Esophagus squamous epithelium (tissue), 5 donors: ENCODE measurements at places on chromosomes 2 and 18.

- no peaks in the 10 kb centered on the region for H3K36me3 ChIP-seq
- no peak overlapping the region for H3K27ac ChIP-seq
- no peaks in the 10 kb centered on the region for H3K4me1 ChIP-seq
These were observed 66.6 kb upstream of the ZEB2 start for GRCh38 chr2:144586476-144586875.

GRCh38 chr18:22167471-22168241 lies 1.7 kb upstream of the GATA6 start:
- H3K27me3 ChIP-seq, result peaks cover 59% of the 10 kb centered on the region
- H3K4me1 ChIP-seq, result peaks cover 75% of the 10 kb centered on the region
- H3K36me3 ChIP-seq, result no peaks in the 10 kb centered on the region
- DNase-seq, result no peak
- peak overlapping the region; percentile 61 for H3K4me3 ChIP-seq

DNA sequence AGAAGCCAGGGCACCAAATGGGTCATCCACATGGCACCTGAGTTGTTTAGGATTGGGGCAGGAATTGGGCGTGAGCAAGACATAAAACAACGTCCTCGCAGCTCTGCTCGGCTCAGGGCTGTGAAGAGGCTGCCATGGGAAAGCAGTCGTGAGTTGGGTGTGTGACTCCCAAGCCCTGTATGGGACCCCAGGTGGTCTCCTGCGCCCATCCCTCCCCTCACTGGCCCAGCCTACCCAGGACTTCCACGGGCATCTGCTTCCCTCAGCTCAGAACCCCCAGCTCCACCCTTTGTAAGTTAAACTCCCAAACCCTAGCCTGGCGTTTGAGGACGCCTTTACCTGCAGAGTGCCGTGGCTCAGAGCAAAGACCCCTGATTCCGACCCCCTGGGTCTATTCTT lies 23.2 kb upstream of the HPCAL1 start:
- peaks cover 11% of the 10 kb centered on the region for H3K4me1 ChIP-seq
- H3K36me3 ChIP-seq, result no peaks in the 10 kb centered on the region
- no peak for DNase-seq
- H3K4me3 ChIP-seq, result no peak overlapping the region
- H3K27me3 ChIP-seq, result peaks cover 14% of the 10 kb centered on the region
- H3K27ac ChIP-seq, result no peak overlapping the region

GRCh38 chr2:127901339-127902056 lies 15.7 kb upstream of the AMMECR1L start:
- no peak for DNase-seq
- H3K27me3 ChIP-seq, result no peaks in the 10 kb centered on the region
- no peak overlapping the region for H3K4me3 ChIP-seq
- no peaks in the 10 kb centered on the region for H3K4me1 ChIP-seq
- H3K27ac ChIP-seq, result no peak overlapping the region

DNA sequence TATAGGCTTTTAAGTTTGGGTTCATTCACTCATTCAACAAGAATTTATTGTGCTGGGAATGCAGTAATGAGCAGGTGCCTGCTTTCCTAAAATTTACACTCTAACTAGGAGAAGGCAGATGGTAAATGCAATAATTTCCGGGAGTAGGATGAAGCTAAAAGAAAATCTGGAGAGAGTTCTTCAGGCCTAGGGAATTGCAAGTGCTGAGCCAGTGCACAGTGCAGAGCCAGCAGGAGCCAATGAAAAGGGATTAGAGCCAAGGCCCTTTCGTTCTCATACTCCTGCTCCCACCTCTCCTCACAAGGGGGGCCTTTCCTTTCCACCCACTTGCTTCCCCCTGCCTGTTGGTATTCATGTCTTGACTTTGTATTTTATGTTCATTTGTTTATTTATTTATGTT lies 55.1 kb downstream of the CFAP221 start:
- H3K27me3 ChIP-seq, result no peaks in the 10 kb centered on the region
- H3K36me3 ChIP-seq, result no peaks in the 10 kb centered on the region
- no peak overlapping the region for H3K4me3 ChIP-seq
- no peak overlapping the region for H3K27ac ChIP-seq
- DNase-seq, result no peak
- no peaks in the 10 kb centered on the region for H3K4me1 ChIP-seq

- H3K36me3 ChIP-seq, result no peaks in the 10 kb centered on the region
- H3K27me3 ChIP-seq, result no peaks in the 10 kb centered on the region
- H3K27ac ChIP-seq, result no peak overlapping the region
- no peaks in the 10 kb centered on the region for H3K4me1 ChIP-seq
- no peak for DNase-seq
These were observed 1293.7 kb upstream of the FAM98A start for GRCh38 chr2:34892766-34893165.

- no peak overlapping the region for H3K4me3 ChIP-seq
- H3K36me3 ChIP-seq, result no peaks in the 10 kb centered on the region
- no peaks in the 10 kb centered on the region for H3K27me3 ChIP-seq
- H3K4me1 ChIP-seq, result peaks cover 12% of the 10 kb centered on the region
- H3K27ac ChIP-seq, result no peak overlapping the region
These were observed 153.3 kb upstream of the NDUFV2 start for GRCh38 chr18:8949206-8949605.

DNA sequence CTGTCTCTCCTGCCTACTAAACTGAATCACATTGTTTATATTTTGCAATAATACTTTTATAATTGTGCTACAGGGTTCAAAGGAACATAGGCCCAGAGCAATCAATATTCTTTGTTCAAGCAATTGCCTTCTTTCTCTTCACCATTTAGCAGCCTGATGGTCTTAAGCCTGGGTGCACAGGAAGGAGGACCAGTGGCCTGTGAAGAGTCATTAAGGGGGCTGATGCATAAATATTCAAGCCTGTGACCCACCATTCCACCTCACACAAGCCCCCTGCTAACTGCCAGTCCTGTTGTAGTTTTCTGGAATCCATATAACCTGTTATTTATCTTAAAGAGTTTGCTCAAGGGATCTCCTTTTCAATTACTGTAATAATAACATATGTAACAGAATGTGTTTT lies 56.0 kb downstream of the ABCA12 start:
- H3K4me3 ChIP-seq, result no peak overlapping the region
- H3K36me3 ChIP-seq, result no peaks in the 10 kb centered on the region
- H3K4me1 ChIP-seq, result no peaks in the 10 kb centered on the region

- peaks cover 15% of the 10 kb centered on the region for H3K4me1 ChIP-seq
- DNase-seq, result no peak
- no peak overlapping the region for H3K27ac ChIP-seq
- H3K27me3 ChIP-seq, result no peaks in the 10 kb centered on the region
These were observed 146.4 kb downstream of the SH3RF3 start for GRCh38 chr2:109275120-109276012.

DNA sequence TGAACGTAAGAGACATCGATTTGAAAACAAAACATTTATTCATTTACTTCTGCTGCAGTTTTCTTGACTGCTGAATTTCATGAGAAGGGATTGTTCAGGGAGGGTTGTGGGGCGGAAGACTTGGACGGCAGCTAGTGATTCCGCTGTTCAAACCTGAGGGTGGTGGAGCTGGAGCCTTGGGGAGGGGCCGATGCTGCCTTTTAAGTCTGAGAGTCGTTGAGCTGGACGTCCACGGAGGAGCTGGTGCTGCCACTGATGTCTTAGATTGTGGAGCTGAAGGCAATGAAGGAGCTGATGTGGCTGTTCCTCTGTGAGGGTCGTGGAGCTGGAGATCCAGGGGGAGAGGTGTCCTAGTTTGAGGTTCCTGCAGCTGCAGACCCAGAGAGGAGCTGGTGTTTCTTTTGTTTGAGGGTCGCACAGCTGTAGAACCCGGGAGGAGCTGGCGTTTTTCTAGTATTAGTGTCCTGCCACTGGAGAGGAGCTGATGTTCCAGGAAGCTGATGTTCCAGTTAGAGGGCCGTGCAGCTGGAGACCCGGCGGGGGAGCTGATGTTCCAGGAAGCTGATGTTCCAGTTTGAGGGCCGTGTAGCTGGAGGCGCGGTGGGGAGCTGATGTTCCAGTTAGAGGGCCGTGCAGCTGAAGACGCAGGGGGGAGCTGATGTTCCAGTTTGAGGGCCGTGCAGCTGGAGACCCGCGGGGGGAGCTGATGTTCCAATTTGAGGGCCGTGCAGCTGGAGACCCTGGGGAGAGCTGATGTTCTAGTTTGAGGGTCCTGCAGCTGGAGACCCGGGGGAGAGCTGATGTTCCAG lies 150.9 kb downstream of the RTP5 start:
- H3K27ac ChIP-seq, result no peak overlapping the region
- no peak overlapping the region for H3K4me3 ChIP-seq
- H3K27me3 ChIP-seq, result no peaks in the 10 kb centered on the region
- no peaks in the 10 kb centered on the region for H3K4me1 ChIP-seq
- no peak for DNase-seq
- no peaks in the 10 kb centered on the region for H3K36me3 ChIP-seq

DNA sequence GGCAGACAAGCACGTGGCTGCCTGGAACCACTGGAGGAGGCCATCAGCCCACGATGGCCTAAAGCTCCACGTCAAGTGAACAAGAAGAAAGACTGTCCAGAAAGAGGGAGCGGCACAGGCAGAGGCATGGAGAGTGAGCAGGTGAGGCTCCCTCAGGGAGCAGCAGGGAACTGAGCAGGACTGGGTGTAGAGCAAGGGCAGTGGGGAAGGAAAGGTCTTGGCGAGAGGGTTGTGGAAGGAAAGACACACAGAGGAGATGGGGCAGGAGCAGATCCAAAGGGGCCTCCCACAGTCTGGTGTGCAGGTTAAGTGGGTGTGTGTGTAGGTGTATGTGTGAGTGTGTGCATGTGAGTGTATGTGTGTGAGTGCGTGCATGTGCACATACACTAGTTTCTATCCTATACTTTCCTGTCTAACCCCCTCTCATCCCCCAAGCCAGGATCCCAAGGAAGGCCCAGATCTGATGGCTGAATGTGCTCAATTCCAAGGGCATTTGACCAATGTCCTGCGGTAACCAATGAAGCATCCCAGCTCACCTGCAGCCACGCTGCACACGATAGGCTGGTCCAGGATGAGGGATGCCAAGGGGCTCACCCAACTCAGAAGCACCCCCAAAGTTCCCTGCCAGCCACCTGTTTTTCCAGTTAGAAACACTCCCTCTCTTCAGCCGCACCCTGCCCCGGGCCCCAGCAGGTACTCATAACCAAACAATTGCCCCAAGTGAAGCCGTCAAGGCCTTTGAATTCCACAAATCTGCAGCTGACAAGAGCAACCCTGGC lies 262.5 kb upstream of the RAB6C start:
- no peaks in the 10 kb centered on the region for H3K27me3 ChIP-seq
- H3K4me3 ChIP-seq, result no peak overlapping the region
- no peak for DNase-seq
- H3K4me1 ChIP-seq, result peaks cover 41% of the 10 kb centered on the region
- H3K27ac ChIP-seq, result peak overlapping the region; percentile 73
- no peaks in the 10 kb centered on the region for H3K36me3 ChIP-seq

DNA sequence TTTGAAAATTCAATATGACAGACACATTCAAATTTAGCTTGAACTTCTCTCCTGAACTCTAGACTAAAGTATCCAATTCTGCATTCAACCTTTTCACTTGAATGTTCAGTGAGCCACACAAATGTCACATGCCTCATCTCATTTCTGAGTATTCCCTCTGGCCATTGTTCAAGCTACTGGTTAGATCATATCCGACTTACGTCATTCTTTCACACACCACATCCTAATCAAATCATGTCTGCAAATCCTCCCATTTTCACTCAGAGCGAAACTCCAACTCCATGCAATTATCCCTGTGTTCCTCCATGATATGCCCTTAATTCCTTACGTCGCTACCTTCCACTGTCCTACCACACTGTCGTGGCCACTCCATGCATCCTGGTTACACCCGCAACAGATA lies 425.1 kb downstream of the CBLN2 start:
- no peaks in the 10 kb centered on the region for H3K27me3 ChIP-seq
- H3K36me3 ChIP-seq, result no peaks in the 10 kb centered on the region
- H3K4me1 ChIP-seq, result no peaks in the 10 kb centered on the region
- DNase-seq, result no peak
- no peak overlapping the region for H3K27ac ChIP-seq

DNA sequence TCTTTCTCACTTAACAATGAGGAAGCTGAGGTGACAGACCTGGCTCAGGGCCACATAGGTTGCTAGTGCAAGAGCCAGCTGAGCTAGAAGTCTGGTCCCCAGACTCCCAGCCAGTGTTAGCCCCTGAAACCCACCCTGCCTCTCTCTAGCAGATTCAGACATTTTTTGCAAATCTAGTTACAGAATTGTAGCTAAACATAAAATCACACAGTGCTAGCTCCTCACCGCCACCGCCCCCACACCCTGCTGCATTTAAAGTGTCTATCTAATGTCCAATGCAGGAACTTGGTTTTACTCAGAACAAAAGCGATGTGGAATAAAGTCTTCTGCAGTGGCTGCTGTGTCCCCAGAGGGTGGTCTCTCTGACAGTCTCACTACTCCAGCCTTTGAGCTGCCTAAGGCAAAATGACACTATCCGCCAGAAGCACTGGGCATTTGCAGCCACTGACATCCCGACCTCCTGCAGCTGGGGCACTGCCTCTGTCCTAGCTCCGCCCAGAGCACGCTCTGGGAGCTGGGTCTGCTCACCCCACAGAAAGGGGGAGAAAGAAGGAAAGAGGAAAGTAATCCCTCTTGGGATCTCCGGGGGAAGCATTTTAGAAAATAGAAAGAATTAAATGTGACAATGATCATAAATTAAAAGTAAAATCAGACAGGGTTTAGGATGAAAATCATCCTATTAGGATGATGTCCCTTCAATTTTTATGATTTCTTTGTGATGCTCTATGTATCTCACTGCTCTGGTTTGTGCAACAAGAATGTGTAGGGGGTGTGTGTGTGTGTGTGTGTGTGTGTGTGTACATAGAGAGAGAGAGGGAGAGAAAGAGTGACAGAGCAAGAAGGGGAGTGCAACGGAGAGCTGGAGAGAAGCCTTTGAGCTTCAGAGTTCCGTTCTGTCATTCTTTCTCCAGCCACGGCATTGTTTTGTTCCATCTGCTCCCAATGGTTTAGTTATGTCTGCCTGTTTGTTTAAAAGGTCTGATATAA lies 50.5 kb upstream of the ST8SIA3 start:
- no peaks in the 10 kb centered on the region for H3K4me1 ChIP-seq
- H3K36me3 ChIP-seq, result no peaks in the 10 kb centered on the region
- DNase-seq, result no peak
- H3K27ac ChIP-seq, result no peak overlapping the region
- H3K4me3 ChIP-seq, result no peak overlapping the region
- no peaks in the 10 kb centered on the region for H3K27me3 ChIP-seq

GRCh38 chr2:191866675-191867506 lies 20.0 kb upstream of the CAVIN2 start:
- peaks cover 42% of the 10 kb centered on the region for H3K4me1 ChIP-seq
- no peak for DNase-seq
- no peaks in the 10 kb centered on the region for H3K27me3 ChIP-seq
- no peak overlapping the region for H3K4me3 ChIP-seq

DNA sequence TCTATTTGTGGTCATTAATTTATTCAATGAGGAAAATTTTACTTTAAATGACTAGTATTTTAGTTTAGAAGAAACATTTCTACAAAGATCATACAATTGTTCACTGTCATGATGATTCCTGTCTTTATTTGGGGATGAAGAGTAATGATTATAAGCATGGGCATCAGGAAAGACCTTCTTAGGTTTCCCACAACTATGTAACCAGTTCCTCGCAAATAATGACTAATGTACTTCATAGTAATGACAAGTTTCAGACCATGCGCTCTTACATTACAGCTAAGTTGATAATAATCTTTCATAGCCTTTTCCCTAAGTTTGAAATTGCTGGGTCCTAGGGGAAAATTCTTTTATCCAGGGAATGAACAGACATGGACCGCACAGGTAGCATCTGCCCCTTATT lies 90.5 kb downstream of the MYO5B start:
- H3K4me1 ChIP-seq, result no peaks in the 10 kb centered on the region
- no peaks in the 10 kb centered on the region for H3K27me3 ChIP-seq
- no peak for DNase-seq
- no peak overlapping the region for H3K27ac ChIP-seq

- DNase-seq, result no peak
- H3K36me3 ChIP-seq, result no peaks in the 10 kb centered on the region
- H3K27me3 ChIP-seq, result peaks cover 4% of the 10 kb centered on the region
- H3K4me3 ChIP-seq, result no peak overlapping the region
- no peak overlapping the region for H3K27ac ChIP-seq
These were observed 42.3 kb upstream of the STAT1 start for GRCh38 chr2:191056228-191056627.
